ENCODE measurements at places on chromosomes 11 and 22. TPM values are rescaled to one million over a fixed set of nuclear protein-coding genes. Genes with fewer than 3 reads are reported as not detected.

- DNase-seq: no peak
These were observed 127.1 kb downstream of the EHF start for GRCh38 chr11:34748036-34748435.

DNA sequence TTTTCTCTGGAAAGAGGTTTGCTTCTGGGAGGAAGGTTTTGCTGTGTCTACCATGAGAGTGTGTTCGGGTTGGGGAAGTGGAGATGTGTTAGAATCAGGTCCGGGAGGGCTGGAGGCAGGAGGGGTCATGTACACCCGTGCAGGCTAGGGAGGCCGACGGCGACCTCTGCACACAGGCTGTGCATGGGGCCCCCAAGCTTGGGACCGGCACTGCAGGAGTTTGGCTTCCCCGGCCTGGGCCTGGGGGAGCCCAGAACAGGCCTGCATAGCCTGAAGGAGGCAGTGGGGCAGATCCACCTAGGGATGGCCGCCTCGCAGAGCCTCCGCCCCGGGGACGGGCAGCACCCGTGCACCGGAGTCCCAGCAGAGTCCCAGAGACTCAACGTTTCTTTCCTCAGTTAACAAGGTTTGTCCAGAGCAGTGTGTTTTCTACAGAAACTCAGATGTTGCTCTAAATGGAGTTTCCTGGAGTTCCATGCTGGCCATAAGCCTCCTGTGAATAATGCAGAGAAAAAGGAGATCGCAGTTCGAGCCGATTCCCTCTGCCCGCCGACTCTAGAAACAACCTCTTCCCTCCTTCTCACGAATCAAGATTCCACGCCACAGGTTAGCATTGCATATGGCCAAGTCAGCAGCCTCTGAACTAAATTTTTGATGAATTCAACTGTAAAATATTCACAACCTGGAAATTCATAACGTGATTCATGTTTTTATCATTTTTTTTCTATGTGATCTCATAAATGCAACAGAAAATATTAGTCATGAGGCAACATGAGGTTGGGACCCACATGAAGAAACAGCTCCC is 427.3 kb downstream of the BRD1 start:
- no peak for DNase-seq

GRCh38 chr11:122656631-122657101 is 1.1 kb downstream of the UBASH3B start:
- peak; percentile 33 for DNase-seq

CFAP300 gene
- total RNA-seq: 1.3 TPM

- DNase-seq: no peak
These were observed 591.2 kb downstream of the INSC start for GRCh38 chr11:15705891-15706290.

DNA sequence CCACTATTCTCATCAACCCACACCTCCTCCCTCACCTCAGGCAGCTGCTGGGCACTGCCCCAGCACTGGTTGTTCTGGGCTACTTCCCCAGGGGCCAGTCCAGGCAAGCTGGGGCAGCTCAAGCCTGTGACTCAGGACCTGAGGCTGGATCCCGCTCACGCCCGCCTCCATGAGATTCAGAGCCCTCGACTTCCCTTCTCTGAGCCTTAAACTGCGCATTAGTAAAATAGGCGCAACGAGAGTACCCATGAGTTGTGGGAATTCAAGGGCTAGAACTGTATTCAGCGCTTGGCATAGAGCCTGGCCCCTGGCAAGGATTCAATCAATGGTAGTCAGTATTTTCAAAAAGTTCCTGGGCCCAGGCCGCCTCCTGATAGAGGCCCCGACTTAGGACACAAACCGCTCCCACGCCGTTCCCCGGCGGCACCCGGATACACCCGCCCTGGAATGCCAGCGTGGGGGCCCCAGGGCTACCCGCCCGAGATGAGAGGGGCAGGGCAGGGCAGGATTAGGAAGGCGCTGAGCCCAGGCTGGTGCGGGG is 723 bp upstream of the CD82 start:
- peak; percentile 96 for DNase-seq

GRCh38 chr11:92656783-92657182 is 312.7 kb upstream of the MTNR1B start:
- DNase-seq: no peak

TPBGL gene
- not detected for total RNA-seq

DNA sequence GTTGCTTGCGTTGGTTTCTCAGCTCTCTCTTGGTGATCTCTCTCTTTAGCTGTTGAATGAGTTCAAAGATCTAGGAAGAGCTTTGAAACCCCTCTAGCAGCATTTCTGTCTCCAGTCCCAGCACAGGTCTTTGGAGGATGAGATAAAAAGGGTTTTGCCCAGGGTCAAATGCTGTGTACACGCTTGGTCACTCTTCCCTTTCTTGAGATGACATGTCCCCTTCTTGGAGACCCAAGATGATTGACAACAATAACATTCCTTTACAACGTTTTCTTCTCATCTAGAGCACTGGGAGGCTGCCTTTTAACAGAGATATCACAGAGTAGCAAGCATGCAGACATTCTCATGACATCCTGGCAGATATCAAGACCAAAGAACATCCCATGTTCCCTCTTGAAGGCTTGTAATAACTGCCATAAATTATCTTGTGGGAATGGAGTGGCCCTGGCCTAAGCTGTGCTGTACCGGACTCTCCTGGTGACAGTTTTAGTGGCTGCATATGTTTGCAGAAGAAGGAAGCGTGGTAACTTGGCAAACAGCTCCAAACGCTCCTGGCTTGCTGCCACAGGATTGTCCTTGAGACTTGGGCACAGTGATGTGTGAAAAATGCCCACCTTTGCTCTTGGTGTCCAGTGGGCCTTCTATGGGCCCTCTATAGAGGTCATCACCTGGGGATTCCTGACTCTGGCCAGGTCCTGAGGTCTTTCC is 107.8 kb downstream of the PTPRJ start:
- no peak for DNase-seq

- DNase-seq: no peak
These were observed 3.3 kb downstream of the TANGO2 start for GRCh38 chr22:20024225-20024624.

DNA sequence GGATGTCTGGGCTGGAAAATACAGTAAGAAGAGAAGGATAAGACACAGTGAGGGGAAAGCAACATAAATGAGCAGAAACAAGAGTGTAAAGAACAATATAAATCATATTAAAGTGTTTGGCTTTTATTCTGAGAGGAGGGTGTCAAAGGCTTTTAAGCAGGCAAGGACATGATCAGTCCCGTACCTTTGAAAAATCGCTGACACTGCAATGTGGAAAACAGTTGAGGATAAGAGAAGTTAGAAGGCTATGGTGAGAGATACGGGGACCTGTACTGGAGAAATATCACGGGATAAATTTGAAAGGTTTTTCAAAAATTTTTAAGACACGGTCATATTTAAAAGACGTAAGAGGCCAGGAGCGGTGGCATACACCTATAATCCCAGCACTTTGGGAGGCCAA is 30.3 kb downstream of the CDON start:
- no peak for DNase-seq

DNA sequence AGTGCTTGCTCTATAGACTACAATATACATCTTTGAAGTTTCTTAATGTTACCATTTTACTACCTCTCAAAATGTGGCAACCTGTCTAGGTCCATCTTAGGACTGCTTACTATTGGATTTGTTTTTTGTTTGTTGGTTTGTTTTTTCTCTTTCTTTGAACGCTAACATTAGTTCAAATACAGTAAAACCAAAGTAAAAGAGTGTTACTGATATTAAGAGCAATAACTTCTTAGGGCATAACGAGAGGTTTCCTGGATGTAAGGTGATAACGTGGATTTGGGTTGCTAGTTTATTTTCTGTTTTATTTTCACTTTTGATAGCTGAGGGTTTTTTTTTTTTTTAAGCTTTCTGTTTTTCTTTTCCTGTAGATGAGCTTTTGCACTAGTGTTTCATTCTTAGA is 43.6 kb downstream of the TMEM135 start:
- DNase-seq: no peak

- no peak for DNase-seq
These were observed 6.2 kb upstream of the APLP2 start for GRCh38 chr11:130063451-130063850.

- no peak for DNase-seq
These were observed 9.4 kb downstream of the MMP7 start for GRCh38 chr11:102521121-102521520.

DNA sequence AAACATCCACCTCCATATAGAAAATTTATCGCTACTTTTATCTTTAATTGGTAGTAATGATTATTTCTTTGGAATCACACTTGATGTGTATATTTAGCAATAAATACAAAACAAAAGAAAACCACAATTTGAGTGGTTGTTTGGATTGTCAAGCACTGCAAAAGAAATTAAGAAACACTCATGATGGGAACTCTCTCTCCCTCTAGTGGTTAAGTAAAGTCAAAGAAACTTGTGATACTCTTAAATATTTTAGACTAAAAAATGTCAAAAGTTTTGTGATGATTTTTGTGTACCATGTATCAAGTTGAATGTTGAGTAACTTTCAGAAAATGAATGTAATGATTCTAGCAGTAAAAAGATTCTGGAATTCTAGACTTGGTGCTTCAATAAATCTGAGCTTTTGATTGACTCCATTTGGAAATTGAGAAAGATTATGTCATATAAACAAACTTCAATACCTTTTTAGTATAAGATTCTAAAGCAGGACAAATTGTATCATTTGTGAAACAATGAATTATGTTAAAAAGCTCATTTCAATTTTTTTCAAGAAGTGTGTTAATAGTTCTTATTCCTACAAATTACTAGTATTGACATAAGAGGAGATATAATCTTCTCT is 20.8 kb downstream of the MUC15 start:
- DNase-seq: no peak

RFPL1 gene
- total RNA-seq: not detected

GRCh38 chr11:57144075-57144474 is 37.7 kb upstream of the LRRC55 start:
- DNase-seq: no peak

DNA sequence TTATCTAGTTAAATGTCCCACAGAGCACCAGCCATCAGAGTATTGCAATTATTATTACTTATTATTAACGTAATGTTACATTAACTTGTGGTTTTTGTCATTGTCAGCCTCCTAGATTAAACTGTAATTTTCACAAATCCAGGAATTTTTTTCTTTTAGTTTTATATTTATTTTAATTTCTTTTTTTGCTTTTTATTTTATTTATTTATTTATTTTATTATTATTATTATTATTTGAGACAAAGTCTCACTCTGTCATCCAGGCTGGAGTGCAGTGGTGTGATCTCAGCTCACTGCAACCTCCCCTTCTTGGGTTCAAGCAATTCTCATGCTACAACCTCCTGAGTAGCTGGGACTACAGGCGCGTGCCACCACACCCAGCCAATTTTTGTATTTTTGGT is 202.9 kb upstream of the LUZP2 start:
- DNase-seq: no peak

C11orf24 gene
- total RNA-seq: 30.3 TPM

- DNase-seq: peak; percentile 77
These were observed 66.1 kb downstream of the PANX1 start for GRCh38 chr11:94194712-94195111.

DNA sequence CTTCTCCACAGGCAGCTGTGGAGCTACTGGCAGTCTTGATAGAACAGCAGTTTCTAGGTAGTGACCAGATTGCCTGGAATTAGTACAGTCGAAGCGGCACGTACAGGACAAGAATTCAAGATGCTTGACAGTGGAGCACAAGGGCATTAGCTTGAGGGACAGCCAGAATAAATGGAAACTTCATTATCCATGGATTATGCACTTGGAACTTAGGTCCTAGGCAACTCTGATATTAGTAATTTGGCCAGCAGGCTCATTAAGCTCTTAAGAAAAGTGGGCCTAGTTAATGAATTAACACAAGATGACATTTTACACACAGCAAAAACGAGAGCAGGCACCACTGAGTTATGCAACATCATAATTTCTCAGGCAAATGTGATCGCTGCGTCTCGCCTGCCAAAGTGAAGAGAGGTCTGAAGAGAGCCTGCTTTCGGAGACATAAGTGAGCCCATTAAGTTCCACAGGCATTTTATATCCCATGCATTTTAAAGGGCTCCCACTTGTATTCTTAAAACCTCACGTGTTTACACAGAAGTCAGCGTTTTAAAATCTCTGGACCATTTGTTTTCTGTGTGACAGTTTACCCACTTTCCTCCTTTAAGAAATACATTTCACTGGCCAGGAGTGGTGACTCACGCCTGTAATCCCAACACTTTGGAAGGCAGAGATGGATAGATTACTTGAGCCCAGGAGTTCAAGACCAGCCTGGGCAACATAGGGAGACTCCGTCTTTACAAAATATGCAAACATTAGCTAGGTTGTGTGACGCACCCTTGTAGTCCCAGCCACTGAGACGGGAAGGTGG is 66.2 kb downstream of the COMMD9 start:
- no peak for DNase-seq

- peak; percentile 7 for DNase-seq
These were observed 209.7 kb upstream of the ARHGAP20 start for GRCh38 chr11:110921742-110922521.

GRCh38 chr11:76380159-76380976 is 564 bp downstream of the THAP12 start:
- DNase-seq: peak; percentile 29

DNA sequence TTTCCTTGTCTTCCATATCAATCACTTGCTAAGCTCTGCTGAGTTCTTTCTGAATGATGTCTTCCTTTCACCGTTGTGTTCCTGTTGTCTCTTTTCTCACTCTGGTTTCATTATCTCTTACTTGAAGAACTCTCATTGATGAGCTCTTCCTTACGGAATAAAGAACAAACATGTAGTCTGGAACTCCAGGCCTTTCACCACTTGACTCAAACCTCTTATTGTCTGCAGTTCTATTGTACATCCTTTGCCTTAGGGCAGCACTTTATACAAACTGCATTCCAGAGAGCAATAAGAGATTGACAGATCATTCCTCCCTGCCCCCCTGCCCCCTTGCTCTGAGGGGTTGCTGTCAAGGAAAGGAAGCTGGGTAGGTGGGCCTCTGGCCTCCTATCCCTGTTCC is 517.4 kb downstream of the TMEM135 start:
- no peak for DNase-seq

- DNase-seq: no peak
These were observed 78.8 kb upstream of the HORMAD2 start for GRCh38 chr22:30001459-30001858.

GRAMD1B gene
- not detected for total RNA-seq

CYB5R2 gene
- total RNA-seq: 20.2 TPM

DNA sequence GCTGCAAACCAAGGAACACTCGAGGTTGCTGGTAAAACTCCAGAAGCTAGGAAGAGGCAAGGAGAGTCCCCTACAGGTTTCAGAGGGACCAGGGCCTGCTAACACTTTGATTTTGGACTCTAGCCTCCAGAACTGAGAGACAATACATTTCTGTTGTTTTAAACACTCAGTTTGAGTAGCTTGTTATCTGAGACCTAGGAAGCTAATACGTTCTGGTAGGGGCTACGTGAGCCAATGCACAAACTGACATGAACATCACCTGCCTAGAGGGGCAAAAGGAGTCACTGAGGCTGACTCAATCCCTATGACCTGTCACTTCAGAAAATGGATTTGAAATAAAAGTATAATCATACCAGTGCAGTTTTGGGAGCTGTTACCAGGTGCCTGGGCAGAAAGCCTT is 565.8 kb upstream of the CCDC90B start:
- DNase-seq: no peak

SLC6A5 gene
- total RNA-seq: not detected

TRIM49 gene
- total RNA-seq: not detected

All from MG63 (cell line).